ENCODE measurements at places on chromosomes 2 and 18. TPM values are rescaled to one million over a fixed set of nuclear protein-coding genes. Genes with fewer than 3 reads are reported as not detected.

NAT8 gene
- total RNA-seq = not detected

SPC25 gene
- total RNA-seq = 18.7 TPM

ALKAL2 gene
- not detected for total RNA-seq

G6PC2 gene
- total RNA-seq = not detected

TNFAIP6 gene
- total RNA-seq = 3.0 TPM

GMCL1 gene
- 7.6 TPM for total RNA-seq

ANKRD30BL gene
- not detected for total RNA-seq

SALL3 gene
- total RNA-seq = not detected

IL1RL2 gene
- not detected for total RNA-seq
